ENCODE measurements at places on chromosomes 13 and 19.

- no peak for DNase-seq
Observed at GRCh38 chr19:9808855-9809824, 9.7 kb downstream of the FBXL12 start.

DNA sequence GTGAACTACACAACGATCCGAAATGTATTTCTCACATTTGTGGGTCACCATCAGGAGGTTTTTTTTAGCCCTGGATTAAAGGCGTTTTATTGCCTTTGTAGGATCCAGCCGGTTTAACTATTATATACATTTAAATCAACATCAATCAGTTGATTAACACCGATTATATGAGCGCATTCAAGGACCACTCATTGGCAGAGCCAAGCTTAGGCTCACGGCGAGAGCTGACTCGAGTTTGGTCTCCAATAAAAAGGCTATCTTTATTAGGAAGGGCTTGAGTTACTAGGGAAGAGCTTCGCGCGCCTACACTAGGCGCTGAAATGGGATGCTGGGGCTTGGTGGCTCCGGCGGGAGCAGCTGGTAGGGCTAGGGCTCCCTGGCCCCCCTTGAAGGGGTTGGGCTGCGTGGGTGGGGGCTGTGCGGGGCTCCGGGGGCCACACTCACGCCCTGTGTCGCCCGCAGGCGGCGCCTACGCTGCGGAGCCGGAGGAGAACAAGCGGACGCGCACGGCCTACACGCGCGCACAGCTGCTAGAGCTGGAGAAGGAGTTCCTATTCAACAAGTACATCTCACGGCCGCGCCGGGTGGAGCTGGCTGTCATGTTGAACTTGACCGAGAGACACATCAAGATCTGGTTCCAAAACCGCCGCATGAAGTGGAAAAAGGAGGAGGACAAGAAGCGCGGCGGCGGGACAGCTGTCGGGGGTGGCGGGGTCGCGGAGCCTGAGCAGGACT is 4.2 kb downstream of the PDX1 start:
- DNase-seq, result no peak

DNA sequence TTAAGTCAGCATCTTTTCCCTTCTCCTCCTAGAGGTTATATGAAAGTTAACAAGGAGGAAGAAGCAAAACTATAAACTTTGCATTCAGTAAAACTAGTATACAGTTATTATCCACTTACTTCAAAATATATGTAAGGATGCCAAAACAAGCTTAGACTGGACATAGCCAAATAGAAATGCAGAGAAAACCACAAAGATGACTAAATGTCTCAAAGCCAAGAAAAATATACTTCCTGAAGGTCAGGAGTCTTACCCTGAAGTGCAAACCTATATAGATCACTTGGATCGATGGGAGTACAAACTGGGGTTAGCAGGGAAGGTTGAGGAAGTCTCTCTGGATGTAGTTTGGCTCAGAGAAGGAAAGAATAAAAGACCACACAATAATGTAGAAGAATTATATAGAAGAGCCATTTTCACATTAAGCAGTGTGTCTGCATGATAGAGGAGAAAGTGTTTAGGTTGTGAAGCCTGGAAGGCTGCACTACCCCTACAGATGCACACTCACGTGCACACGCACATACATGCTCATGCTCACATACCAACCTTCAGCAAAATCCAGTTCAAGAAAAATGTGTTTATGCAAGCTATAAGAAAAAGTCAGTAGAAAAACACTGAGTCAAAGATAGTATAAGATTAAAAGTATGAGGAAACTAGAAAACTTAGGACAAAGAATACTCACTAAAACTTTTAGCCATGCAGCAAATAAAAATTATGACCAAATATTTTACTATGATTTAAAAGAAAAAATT is 112.1 kb upstream of the RXFP2 start:
- no peak for DNase-seq

GRCh38 chr19:46015687-46016425 is 7.0 kb downstream of the PGLYRP1 start:
- no peak for DNase-seq
